ENCODE measurements at places on chromosomes 13 and 19.
A peak's percentile ranks its signal among the peaks of the same experiment; 100 is the strongest.

- no peak for DNase-seq
These were observed 4.1 kb downstream of the VSTM2B start for GRCh38 chr19:29529646-29530539.

DNA sequence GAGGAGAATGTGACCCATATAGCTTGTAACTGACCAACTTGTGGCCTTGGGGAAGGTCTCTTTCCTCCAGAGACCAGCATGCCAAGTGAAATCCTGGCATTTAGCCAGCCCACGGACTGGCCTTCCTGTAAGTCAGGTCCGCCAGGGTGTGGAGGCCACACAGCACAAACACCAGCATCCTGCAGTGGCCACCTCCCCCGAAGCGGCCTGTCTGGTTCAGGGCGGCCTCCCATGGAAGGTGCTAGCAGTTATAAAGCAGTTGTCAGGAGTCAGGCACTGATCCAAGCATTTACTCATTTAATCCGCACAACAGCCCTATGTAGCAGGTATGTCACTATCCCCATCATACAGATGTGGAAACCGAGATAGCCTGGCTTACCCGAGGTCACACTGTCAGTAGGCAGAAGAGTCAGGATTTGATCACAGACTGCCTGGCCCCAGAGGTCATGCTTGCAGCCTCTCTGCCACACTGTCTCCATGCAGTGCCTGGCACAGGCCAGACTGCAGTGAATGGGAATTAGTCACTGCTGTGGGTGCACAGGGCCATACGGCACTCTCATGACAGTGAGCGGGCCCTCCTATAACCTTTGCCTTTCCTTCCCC, 36.7 kb downstream of the CAPN12 start:
- no peak for DNase-seq

DNA sequence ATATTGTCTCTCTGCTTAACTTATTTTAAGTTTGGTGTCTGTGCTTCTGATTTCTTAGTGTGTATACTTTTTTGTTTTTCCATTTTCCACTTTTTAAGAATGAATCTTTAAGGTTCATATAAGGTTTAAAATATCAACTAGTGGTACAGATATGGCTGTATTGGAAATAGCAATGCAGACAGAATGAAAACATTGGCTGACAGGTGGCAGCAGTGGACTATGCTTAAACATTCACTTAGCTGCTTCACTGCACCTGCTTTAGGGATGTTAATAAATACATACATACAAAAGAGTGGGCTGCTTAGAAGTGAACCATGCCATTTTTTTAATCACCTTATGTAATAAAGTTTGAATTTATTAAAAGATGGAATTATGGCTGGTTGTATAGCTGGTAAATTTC, 27.3 kb downstream of the TM9SF2 start:
- peak; percentile 68 for DNase-seq

- no peak for DNase-seq
These were observed 11.8 kb upstream of the RCBTB1 start for GRCh38 chr13:49597043-49597641.

GRCh38 chr13:33281951-33282595, 3.5 kb downstream of the STARD13 start:
- no peak for DNase-seq

Data from CD4-positive, alpha-beta T cell (primary cell).